ENCODE measurements at places on chromosomes 5 and 9.
A peak's percentile ranks its signal among the peaks of the same experiment; 100 is the strongest.

DNA sequence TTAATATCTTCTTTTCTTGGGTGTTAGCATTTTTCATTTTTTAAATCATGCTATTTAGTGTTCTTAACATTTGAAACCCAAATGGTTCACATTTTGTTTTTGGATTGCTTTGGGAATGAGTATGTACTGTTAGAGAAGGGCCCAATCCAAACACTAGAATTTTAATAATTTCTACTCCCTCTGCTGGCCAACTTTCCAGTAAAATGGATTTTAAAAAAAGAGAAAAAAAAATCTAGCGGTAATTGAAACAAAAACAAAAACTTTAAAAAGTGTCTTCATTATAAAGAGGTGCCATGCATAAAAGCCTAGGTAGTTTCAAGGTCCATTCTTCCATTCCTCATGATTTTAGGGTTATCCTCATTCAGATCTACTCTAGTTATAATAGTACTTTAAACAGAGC is 32.1 kb upstream of the RICTOR start:
- DNase-seq, result no peak

- no peak for DNase-seq
These were observed 1.6 kb upstream of the FCN1 start for GRCh38 chr9:134919303-134919702.

DNA sequence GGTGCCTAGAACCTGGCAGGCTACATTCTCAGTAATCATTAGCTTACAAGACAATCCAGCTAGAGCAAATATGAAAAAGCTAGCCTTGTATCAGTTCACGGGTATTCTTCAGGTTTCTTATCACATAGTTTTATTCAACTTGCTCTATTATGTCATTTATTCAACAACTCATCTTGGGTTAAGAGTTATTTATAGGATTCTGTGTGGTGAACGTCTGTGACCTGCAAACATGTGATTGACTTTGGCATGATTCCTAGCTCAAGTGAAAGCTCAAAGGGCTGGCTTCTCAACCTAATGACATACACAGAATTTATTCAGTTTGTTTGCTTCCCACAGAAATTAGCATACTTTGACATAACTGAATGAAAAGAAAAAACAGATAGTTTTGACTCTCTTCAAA is 173.1 kb downstream of the PLPPR1 start:
- DNase-seq, result no peak

- no peak for DNase-seq
These were observed 210.5 kb downstream of the KDM4C start for GRCh38 chr9:6968271-6968670.

DNA sequence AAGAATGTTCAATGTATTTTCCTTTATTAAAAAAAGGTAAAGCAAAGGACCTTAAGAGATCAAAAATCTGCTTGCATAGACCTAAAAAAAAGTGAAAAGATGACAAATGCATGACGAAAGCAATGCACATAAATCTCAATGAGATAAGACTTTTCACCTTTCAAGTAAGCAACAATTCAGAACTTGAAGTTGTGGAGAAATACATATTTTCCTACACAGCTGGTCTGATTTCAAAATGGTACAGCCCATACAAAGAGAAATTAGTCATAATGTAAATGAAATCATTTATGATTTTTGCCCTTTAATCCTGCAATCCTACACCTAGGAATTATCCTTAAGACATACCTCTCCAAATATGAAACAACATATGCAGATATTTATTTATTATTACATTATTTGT is 568.0 kb downstream of the ANXA1 start:
- no peak for DNase-seq

DNA sequence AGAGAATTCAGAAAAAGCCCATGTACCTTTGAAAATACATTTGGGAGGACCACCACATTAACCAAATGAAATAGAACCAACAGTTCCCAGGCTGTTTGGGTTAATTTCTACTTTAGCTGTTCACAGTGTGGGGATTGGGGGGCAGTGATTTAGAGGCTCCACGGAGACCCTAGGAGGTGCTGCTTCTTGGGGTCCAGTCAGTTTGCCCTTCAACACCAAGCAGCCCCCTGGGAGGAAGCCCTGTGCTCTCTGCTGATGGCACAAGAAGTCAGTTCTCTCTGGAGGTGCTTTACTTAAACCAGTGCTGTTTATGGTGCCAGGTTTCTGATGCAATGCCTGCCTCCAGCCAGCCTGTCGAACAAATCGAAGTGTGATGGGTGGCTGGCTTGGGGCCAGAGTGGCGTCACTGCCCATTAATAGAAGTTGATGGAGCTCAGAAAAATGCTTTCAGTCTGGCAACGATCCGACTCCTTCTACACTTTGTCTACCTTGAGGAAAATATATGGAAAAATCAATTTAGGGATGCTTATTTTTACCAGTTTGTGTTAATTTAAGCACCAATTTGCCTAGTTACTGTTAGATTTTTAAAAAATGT is 134.0 kb downstream of the SNX18 start:
- no peak for DNase-seq

DNA sequence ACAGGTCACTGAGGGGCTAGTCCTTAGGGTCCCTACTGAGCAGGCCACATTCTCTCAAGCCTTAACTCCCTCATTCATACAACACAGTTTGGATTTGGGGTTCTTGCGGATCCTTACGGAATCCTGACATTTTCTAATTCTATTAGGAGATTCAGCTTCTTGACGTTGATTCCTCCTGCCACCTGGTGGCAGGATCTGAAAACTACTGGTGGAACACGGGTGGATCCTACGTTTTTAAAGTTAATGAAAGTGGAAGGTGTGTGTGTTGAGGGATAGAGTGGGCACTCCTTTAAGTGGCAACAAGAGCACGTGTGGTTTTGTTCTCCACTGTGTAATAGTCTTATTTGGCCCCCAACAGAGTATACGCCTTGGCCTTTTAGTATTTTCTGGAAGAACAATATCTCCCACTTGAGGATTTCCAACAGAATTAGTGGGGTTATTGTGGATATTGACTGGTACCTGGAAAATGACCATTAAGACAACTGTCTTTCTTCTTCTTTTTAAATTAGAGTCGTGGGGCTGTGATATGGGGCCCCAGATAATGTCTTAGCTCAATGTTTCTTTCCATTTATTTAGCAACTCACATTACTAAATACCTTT is 25.2 kb downstream of the SLC28A3 start:
- peak; percentile 24 for DNase-seq

- no peak for DNase-seq
These were observed 15.8 kb upstream of the FABP6 start for GRCh38 chr5:160213537-160213936.

- no peak for DNase-seq
These were observed 185.6 kb downstream of the C9orf50 start for GRCh38 chr9:129435291-129435690.

Data from activated CD8-positive, alpha-beta memory T cell treated with anti-CD3 and anti-CD28 coated beads for 1 hour (primary cell).